ENCODE measurements at places on chromosomes 16 and 17.
A peak's percentile ranks its signal among the peaks of the same experiment; 100 is the strongest.

DNA sequence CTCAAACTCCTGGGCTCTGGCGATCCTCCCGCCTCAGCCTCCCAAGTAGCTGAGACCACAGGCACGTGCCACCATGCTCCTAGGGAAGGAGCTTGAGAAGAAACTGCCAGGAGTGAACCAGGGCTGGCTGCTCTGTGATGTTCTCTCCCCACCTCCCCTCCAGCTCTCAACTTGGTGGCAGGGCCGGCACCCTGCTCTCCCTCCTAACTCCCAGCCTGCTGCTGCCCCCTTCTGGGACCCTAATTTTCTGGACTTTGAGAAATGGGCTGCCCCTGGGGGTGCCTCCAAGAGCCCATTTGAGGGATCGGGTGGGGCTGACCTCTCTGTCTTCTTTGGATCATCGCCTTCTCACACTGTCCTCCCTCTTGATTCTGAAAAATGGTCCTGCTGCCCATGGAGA lies 14.9 kb upstream of the STAT3 start:
- peak; percentile 40 for DNase-seq

- DNase-seq, result no peak
Observed at GRCh38 chr17:38605411-38605840, 326 bp downstream of the SRCIN1 start.

DNA sequence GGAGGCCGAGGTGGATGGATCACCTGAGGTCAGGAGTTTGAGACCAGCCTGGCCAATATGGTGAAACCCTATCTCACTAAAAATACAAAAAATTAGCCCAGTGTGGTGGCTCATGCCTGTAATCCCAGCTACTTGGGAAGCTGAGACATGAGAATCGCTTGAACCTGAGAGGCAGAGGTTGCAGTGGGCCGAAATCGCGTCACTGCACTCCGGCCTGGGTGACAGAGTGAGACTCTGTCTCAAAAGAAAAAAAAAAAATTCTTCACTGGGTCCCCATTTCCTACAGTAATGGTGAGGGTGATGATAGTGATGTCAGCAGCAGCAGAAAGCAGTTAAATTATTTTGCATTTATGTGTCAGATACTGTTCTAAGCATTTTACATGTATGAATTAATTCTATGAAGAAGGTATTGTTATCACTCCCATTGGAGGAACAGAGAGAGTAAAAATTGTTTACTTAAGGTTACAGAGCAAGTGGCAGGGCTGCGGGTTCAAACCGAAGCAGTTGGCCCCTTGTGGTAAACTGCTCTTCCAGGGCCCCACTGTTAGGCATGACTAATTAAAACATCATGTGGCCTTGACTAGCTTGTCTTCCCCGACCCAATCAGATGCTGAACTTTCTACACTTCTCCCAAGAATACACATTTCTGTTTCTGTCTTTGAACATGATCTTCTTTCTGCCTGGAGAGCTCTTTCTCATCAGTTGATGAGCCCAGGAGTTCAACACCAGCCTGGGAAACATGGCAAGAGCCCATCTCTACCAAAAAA lies 45.8 kb downstream of the STAT3 start:
- no peak for DNase-seq

DNA sequence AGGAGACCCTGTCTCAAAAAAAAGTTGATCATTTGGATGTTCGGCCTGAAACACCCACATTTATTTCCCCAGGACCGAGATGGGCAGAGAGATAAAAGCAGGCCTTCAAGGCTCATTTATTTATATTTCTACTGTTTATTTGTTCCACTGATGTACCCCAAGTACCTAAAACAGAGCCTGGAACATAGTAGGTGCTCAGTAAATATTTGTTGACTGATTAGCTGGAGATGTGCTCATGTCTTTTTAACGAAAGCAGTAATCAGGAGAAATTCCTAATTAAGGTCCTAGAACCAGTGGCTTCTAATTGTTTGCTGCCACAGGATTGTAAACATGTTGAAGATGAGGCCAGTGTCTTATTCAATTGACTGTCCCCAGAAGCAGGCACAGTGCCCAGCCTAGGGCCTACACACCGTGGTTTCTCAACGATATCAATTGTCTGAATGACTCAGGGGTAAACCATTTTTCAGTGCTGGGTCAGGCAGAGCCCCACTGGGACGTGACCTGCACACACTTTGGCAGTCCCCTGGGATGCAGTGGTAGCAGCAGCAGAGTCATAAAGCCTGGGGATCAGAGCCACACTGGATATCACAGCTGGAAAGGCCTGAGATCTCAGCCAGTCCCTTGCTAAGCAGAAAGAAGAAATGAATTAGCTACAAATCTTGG lies 34.8 kb downstream of the SOST start:
- no peak for DNase-seq

- no peak for DNase-seq
Observed at GRCh38 chr17:58402679-58403078, 14.7 kb downstream of the RNF43 start.

DNA sequence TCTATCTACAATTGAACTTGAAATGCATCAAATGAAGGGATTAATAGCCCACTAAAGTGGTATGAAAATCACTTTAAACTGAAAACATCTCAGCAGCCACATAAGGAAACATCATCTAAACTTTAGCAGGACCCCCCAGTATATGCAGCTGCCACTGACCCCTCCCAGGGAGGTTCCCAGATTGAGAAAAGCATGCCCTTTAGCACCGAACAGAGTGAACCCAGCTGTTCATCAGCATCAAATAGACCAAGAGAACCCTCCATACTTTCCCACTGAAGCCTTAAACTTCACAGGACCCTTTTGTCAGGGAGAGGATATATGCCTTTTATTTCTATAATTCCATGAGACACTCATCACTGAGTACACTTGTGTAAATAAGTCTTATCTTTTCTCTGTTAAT lies 44.6 kb downstream of the MYH10 start:
- DNase-seq, result no peak

DNA sequence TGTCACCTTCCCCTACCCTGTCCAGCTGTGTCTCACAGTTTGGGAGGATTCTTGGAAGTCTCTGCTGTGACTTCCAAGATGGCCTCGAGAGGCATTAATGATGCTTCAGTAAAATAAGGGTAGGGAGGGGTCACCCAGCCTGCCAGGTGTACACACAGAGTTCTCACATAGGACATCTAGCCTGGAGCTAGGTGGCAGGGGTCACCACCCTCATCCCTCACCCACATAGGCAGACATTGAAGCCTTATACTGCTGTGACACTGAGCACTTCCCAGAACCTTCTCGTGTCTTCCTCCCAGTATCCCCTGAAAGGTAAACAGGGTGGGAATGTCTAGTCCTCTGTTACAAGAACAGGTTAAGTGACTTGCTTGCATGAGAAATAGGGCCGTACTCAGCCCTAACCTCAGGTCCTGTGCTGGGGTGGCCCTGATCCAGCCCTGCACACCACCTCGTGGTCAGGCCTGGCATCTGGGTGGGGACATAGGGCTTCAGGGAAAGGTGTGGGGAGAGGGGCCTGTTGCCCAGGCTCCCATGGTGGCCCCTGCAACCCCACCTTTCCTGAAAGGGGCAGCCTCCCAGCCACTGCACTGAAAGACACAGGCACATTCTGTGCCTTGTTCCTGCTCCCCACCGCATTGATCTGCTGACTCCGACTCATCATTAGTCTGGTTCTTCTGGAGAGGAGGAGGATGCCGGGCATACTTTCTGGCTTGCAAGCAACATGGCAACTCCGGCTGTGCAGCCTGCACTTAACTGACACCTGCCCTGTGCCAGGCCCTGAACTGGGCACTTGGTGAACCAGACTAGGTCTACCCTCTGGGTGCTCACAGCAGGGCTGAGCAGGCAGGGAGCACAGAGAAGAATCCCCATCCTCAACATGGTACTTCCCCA lies 3.6 kb upstream of the MMP15 start:
- no peak for DNase-seq

DNA sequence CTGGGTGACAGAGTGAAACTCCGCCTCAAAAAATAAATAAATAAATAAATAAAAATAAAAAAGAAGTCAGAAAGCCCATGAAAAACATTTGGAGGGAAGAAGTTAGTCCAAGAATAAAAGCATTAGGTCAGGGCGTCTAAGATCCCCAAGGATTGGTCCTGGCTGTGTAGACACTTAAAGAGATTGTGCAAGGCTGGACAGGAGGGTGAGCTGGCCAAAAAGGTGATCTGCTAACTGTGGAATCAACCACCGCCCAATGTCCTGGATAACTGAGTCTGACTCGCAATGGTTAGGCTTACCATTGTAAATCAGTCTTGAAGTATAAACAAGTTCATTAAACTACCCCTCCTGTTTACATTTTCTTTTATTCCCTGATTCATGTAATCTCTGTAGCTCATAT lies 8.8 kb upstream of the ABCA8 start:
- no peak for DNase-seq

- DNase-seq, result peak; percentile 47
Observed at GRCh38 chr17:69235338-69236058, 6.9 kb upstream of the ABCA10 start.

DNA sequence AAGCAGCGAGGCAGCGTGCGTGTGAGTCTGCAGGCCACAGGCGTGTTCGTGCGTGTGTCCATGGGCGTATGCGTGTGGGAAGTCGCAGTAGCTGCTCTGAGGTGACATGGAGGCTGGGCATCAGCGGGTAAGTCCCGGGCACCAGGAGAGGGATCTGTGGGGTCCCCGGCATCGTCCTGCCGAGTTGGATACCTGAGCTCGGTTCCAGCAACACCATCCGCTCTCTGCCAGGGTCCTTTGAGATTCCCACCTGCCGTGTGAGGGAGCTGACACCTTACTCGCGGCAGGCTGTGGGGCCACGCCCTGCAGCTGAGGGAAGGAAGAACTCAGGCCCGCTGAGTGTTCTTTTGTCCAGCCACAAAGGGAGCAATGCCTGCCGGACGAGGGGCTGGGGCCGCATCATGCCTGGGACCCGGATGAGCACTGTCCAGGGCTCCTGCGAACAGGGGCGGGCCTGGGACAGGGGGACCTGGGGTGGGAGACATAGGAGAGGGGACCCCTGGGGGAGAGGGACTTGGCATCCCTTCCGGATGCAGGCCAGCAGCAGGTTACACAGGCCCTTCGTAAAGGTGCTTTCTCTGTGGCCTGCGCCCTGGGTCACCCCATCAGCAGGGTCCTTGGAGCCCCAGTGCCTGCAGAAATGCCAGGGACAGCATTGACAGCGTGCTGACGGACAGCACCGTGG lies 5.0 kb upstream of the SNAI3 start:
- no peak for DNase-seq

DNA sequence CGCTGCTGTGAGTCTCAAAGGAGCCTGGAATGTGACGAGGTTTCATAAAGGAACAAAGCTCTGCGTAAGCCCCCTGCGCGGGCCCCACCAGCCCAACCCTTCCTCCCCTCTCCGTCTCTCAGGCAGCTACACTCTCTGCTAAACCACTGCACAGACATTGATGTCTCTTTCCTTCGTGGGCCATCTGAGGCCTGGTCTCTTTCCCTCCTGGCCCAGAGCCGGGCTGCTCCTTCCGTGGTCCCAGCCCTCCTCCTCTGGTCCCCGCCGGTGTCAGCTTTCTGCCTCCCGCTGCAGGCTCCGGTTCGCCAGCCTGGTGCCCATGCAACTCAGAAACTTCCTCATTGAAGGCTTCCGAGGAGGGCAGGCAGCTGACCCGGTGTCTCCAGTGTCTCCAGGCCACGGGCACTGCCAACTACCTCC lies 7.4 kb downstream of the SCARF1 start:
- DNase-seq, result no peak

- no peak for DNase-seq
Observed at GRCh38 chr17:41975099-41976083, 8.8 kb downstream of the CNP start.

GRCh38 chr17:63675231-63675606 lies 24.7 kb downstream of the LIMD2 start:
- no peak for DNase-seq

GRCh38 chr16:53123747-53124146 lies 69.0 kb downstream of the CHD9 start:
- no peak for DNase-seq

DNA sequence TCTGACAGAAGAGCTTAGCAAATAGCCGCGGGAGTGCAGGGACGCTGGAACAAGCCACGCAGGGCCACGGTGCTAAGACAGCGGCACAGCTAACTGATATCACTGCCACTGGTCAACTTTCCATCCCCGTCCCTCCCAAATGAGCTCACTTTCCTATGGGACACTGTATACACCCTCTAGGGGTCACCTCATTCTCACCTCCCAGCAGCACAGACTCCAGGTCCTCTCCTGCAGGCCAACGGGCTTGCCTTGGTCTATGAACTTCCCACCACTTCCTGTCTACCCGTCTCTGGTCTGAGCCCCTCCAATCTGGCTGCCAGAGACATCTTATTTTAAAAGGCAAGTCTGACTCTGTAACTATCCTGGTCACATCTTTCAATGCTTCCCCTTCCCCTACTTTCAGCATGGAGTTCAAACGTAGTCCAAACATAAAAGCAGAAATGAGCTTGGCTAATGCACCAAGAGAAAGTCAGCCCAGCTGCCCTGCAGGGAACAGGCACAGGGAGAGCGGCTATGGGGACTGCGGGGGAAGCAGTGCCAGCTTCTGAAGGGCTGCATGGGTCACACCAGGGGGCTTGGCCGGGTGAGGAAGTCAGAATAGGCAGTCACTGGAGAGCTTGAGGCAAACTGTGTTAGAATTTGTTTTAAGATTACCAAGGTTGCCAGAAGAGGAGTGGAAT lies 26.3 kb upstream of the SLC38A8 start:
- DNase-seq, result no peak

DNA sequence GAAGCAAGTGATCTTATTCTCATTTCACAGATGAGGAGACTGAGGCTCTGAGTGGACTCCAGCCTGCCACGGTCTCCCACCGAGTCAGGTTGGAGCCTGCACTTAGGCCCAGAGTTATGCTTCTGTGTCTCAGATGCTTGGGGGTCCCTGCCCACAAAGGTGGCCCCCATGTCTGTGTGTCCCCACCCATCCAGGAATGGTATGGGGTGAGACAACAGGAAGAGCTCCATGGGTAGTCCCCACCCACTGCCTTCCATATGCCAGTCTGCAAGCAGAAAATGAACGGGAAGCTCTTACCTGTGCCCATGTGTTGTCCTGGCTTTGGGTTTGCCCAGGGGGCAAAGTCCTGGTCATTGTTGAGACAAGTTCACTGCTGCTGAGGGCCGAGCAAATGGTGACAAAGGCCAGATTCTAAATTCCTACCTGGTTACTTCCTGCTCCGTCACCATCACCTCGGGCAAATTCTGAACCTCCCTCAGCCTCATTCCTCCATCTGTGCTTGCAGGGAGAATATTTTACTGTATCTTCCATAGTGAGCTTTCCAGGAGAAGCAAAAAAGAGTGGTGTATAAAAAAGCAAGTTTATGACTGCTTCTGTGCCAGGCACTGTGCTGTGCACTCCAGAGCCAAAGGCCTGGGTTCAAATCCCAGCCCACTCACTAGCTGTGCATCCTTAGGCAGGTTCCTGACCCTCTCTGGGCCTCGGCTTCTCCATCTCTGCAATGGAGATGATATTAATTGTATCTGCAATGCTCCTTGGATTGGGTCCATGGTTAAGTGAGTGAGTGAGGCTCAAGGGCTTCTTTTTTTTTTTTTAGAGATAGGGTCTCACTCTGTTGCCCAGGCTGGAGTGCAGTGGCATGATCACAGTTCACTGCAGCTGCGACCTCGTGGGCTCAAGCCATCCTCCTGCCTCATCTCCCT lies 9.3 kb downstream of the IL4R start:
- no peak for DNase-seq

GRCh38 chr17:78905541-78905940 lies 2.5 kb upstream of the CEP295NL start:
- DNase-seq, result no peak
